Hepatocyte (in vitro differentiated cells): ENCODE measurements at places on chromosomes 7 and 10. TPM values are rescaled to one million over a fixed set of nuclear protein-coding genes. Genes with fewer than 3 reads are reported as not detected.
A peak's percentile ranks its signal among the peaks of the same experiment; 100 is the strongest.

GRCh38 chr7:129271500-129272355, 46.9 kb downstream of the AHCYL2 start:
- H3K27me3 ChIP-seq: no peaks in the 10 kb centered on the region
- H3K4me3 ChIP-seq: no peak overlapping the region
- peak; percentile 58 for DNase-seq
- no peak overlapping the region for H3K27ac ChIP-seq

DNA sequence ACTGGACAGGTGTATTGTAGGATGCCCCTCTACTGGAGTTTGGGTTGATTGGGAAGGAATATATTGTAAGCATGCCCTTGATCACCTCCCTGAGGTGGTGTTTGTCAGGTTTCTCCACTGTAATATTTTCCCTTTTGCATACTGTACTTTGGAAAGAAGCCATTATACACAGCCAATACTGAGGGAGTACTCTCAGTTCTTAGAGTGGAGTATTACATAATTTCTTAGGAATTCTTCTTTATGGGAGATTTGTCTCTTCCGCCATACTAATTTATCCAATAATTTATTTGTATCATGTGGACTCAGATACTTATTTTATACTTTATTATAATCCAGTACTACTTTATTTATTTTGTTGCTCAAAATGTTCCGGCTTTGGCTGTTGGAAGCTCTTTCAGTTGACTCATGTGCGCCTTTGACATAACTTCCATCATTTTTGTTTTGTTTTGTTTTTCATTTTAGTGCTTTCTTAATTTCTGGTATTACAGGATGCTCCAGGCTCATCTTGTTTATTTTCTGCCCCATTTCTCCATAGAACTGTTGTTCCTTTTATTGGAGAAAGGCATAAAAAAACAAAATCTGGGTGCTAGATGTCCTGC, 29.7 kb downstream of the MKLN1 start:
- no peaks in the 10 kb centered on the region for H3K36me3 ChIP-seq
- no peak for DNase-seq
- no peak overlapping the region for H3K27ac ChIP-seq
- no peaks in the 10 kb centered on the region for H3K27me3 ChIP-seq
- no peak overlapping the region for H3K4me3 ChIP-seq

The HEPACAM2 gene
- 15.7 and 19.8 TPM in 2 replicates for total RNA-seq

- H3K4me3 ChIP-seq: no peak overlapping the region
- no peak overlapping the region for H3K27ac ChIP-seq
- H3K4me1 ChIP-seq: no peaks in the 10 kb centered on the region
- no peak for DNase-seq
- no peaks in the 10 kb centered on the region for H3K27me3 ChIP-seq
These were observed 29.6 kb downstream of the FAM133B start for GRCh38 chr7:92560602-92561001.

- H3K36me3 ChIP-seq: no peaks in the 10 kb centered on the region
- H3K27ac ChIP-seq: no peak overlapping the region
- no peaks in the 10 kb centered on the region for H3K27me3 ChIP-seq
These were observed 58.6 kb upstream of the PRSS1 start for GRCh38 chr7:142690554-142691182.

The SPDYE16 gene
- total RNA-seq: 0.03 TPM in 1 of 2 replicates, not detected in the other

DNA sequence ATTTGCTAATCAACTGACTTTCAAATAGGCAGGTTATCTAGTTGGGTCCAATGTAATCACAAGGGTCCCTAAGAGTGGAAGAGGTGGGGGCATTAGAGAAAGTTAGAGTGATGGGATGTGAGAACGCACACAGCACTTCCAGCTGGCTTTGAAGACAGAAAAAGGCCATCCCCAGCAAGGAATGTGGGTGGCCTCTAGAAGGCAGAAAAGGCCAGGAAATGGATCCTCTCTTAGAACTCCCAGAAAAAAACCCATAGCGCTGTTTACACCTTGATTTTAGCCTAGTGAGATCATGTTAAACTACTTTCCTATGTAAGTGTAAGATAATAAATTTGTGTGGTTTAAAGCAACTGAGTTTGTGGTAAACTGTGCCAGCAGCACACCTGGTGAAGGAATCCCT, 219.5 kb upstream of the HABP2 start:
- H3K27me3 ChIP-seq: no peaks in the 10 kb centered on the region
- H3K4me3 ChIP-seq: no peak overlapping the region
- H3K27ac ChIP-seq: no peak overlapping the region
- no peak for DNase-seq

GRCh38 chr7:24732646-24733413, 24.4 kb downstream of the GSDME start:
- no peaks in the 10 kb centered on the region for H3K36me3 ChIP-seq
- DNase-seq: peak; percentile 55
- no peaks in the 10 kb centered on the region for H3K27me3 ChIP-seq
- no peak overlapping the region for H3K4me3 ChIP-seq

- DNase-seq: no peak
- no peak overlapping the region for H3K27ac ChIP-seq
- H3K36me3 ChIP-seq: no peaks in the 10 kb centered on the region
- H3K4me3 ChIP-seq: no peak overlapping the region
- no peaks in the 10 kb centered on the region for H3K27me3 ChIP-seq
These were observed 69.1 kb downstream of the INPP5A start for GRCh38 chr10:132606536-132607316.

DNA sequence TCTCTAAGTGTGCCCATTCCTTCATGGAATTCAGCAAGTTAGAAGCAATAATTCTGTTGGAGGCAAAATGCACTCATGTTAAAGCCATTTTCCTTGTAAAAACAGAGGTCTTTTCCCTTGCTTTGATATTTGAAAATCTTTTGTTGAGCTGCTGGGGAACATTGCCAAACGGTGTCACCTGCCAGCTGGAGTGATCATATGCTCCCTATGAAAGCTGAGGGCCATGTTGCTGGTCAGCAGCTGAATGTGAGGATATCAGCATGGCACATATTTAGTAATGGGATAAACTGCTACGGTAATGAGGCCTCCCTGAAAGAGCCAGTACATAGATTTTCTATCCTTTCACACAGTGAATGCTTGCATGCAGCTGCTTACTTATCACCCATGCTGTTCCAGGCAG, 224.3 kb downstream of the THSD7A start:
- no peaks in the 10 kb centered on the region for H3K36me3 ChIP-seq
- no peak overlapping the region for H3K4me3 ChIP-seq
- H3K4me1 ChIP-seq: no peaks in the 10 kb centered on the region
- H3K27ac ChIP-seq: no peak overlapping the region
- DNase-seq: no peak

DNA sequence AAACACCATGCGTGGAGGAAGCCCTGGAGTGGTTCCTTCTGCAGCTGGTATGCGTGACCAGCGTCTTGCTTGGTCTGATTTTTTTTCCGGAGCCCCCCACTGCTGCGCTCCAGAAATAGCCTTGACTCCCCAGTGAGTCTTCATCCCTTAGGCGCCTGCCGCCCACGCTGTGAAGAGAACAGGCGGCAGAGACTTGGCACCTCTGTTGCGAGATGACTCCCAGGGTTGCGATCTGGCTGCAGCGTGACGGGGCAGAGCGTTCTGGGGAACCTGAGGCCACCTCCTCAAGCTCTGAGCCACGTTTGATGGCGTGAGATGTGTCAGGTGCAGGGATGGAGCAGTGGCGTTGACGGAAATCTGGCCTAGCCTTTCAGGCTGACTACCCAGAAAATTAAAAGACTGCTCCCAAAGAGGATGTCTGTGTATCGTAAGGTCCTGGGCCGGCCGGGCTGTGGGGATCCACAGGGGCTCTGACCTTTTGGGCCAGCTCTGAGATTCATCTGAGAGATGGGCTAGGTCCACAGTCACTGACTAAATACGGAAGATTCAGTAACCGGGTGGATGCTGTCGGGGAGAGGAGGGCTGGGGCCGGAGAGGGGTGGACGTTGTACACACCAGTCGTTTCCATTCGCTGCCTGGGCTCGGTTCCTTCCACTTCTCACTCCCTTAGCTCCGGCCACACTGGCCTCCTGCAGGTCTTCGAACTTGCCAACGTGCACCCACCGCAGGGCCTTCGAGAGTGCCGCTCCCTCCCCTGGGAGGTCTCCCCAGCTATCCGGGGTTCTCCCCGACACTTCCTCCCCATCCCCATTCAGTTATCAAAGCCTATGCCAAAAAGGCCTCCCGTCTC, 33.8 kb downstream of the PFKFB3 start:
- DNase-seq: no peak
- no peaks in the 10 kb centered on the region for H3K36me3 ChIP-seq
- H3K27ac ChIP-seq: no peak overlapping the region
- H3K27me3 ChIP-seq: no peaks in the 10 kb centered on the region
- no peaks in the 10 kb centered on the region for H3K4me1 ChIP-seq

GRCh38 chr10:80530251-80530650, 7.5 kb upstream of the SH2D4B start:
- H3K36me3 ChIP-seq: no peaks in the 10 kb centered on the region
- H3K4me3 ChIP-seq: no peak overlapping the region
- DNase-seq: no peak
- no peaks in the 10 kb centered on the region for H3K27me3 ChIP-seq
- no peak overlapping the region for H3K27ac ChIP-seq

- DNase-seq: no peak
- peak overlapping the region; percentile 18 for H3K27ac ChIP-seq
- H3K36me3 ChIP-seq: peaks cover 5% of the 10 kb centered on the region
- no peak overlapping the region for H3K4me3 ChIP-seq
These were observed 24.0 kb upstream of the AGBL3 start for GRCh38 chr7:134962270-134962780.

- H3K4me3 ChIP-seq: no peak overlapping the region
- no peak overlapping the region for H3K27ac ChIP-seq
- no peaks in the 10 kb centered on the region for H3K27me3 ChIP-seq
- no peak for DNase-seq
- no peaks in the 10 kb centered on the region for H3K4me1 ChIP-seq
- H3K36me3 ChIP-seq: no peaks in the 10 kb centered on the region
These were observed 31.2 kb downstream of the STMP1 start for GRCh38 chr7:135693558-135693957.

The GRID2IP gene
- total RNA-seq: 0.44 and 0.73 TPM in 2 replicates

DNA sequence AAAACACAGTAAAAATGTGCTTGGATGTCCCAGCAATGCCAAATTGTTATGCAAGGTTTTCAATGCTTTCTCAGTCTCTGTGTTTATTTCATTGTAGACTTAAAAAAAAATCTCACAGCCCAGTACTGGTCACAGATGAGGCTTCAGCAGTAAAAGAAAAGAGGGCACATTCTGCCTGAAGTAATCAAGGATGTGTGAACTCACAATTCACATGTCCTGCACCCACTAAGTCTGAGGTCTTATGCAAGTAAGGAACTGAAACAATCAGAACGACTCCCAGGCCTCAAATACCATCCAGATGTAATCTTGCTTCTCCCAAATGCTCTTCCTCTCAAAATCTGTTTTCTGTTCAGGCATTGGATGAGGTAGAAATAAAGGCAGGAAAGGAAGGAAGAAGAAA, 33.7 kb downstream of the ADRB1 start:
- H3K4me1 ChIP-seq: no peaks in the 10 kb centered on the region
- DNase-seq: no peak
- no peaks in the 10 kb centered on the region for H3K36me3 ChIP-seq
- no peaks in the 10 kb centered on the region for H3K27me3 ChIP-seq
- H3K27ac ChIP-seq: no peak overlapping the region

DNA sequence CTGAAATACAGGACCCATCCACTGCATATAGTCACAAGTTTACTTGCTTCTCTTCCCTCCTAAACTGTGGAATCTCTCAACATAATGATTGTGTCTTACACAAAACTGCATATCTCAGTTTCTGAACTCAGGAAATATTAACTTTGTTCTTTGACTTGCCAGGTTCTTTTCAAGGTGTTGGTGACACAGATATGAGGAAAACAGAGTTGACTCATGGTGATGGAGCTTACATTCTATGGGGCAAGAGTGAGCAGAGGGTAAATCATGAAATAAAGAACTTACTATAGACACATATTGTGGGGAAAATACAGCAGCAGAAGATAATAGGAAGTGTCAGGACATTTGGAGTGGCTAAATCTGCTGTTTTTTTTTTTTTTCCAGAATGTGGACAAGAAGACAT, 72.5 kb upstream of the IGFBP3 start:
- H3K36me3 ChIP-seq: no peaks in the 10 kb centered on the region
- H3K4me1 ChIP-seq: no peaks in the 10 kb centered on the region
- no peak overlapping the region for H3K4me3 ChIP-seq
- no peak overlapping the region for H3K27ac ChIP-seq
- no peaks in the 10 kb centered on the region for H3K27me3 ChIP-seq

- H3K4me3 ChIP-seq: no peak overlapping the region
- H3K36me3 ChIP-seq: no peaks in the 10 kb centered on the region
- DNase-seq: no peak
- no peak overlapping the region for H3K27ac ChIP-seq
- H3K4me1 ChIP-seq: no peaks in the 10 kb centered on the region
- no peaks in the 10 kb centered on the region for H3K27me3 ChIP-seq
These were observed 618.0 kb upstream of the LRRTM3 start for GRCh38 chr10:66307826-66308225.

GRCh38 chr10:21257919-21258318, 267.6 kb downstream of the SKIDA1 start:
- no peak overlapping the region for H3K4me3 ChIP-seq
- no peaks in the 10 kb centered on the region for H3K4me1 ChIP-seq
- no peak overlapping the region for H3K27ac ChIP-seq
- H3K36me3 ChIP-seq: no peaks in the 10 kb centered on the region

The NEUROD6 gene
- total RNA-seq: not detected in 2 replicates

The CCM2 gene
- 31.6 and 32.2 TPM in 2 replicates for total RNA-seq

The GATA3 gene
- 0.96 and 2.4 TPM in 2 replicates for total RNA-seq

The ZNF862 gene
- total RNA-seq: 7.9 and 9.2 TPM in 2 replicates

DNA sequence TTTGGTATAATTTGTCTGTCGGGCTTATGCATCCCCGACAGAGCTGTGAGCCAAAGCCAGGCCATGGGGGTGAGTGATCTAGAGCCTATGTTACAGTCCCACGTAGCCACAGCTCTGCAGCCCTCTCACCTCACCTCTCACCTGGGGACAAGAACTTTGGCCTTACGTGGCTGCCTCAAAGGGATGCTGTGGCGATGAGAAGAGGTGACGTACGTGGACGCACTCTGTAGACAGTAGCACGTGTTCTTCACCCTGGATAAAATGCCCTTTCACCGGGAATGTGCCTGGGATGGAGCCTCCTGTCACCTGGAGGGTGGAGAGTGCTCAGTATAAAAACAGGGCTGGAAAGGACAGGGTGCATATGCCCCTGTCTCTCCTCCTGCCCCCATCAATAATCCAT, 5.5 kb downstream of the HKDC1 start:
- H3K4me1 ChIP-seq: peaks cover 6% of the 10 kb centered on the region
- no peaks in the 10 kb centered on the region for H3K36me3 ChIP-seq
- DNase-seq: no peak

DNA sequence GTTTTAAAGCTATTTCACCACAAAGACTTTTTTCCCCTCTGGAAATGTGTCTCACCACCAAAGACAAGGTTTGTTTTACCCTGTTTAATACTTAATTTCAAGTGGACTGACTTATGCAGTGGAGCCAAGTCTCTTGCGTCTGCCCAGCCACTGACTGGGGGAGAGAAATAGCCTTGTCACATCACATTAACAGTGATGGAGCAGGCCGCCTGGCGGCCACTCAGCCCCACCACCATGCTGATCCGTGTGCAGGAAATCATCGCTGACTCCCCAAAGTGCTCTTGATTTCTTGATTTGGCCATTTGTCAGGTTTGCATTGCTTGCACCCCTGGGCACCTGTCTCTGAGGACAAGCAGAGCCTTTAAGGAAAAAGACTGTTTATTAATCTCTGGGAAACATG, 334.1 kb downstream of the GLRX3 start:
- no peak for DNase-seq
- no peaks in the 10 kb centered on the region for H3K36me3 ChIP-seq
- H3K27me3 ChIP-seq: no peaks in the 10 kb centered on the region
- no peak overlapping the region for H3K27ac ChIP-seq
